ENCODE measurements at places on chromosomes 7 and 10.
A peak's percentile ranks its signal among the peaks of the same experiment; 100 is the strongest.

- DNase-seq = no peak
Observed at GRCh38 chr7:40276061-40276460, 141.3 kb downstream of the SUGCT start.

GRCh38 chr7:88092676-88092999, 127.2 kb downstream of the SRI start:
- no peak for DNase-seq

DNA sequence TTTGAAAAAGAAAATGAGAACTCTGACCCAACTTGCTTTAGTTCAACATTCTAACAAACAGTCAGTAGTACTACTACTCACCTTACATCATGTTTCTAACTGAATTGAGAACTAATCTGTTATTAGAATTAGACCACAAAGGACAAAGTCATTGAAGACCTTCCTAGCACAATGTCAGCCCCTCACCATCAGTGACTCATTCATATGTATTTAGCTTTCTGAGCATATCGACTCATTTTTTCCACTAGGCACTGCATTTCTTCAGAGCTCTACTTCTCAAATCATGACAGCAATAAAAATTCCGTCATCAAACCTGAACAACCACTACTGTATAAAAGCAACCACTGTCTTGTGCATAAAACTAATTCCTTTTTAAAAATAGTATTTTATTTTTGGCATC, 4.4 kb upstream of the LRRN3 start:
- no peak for DNase-seq

DNA sequence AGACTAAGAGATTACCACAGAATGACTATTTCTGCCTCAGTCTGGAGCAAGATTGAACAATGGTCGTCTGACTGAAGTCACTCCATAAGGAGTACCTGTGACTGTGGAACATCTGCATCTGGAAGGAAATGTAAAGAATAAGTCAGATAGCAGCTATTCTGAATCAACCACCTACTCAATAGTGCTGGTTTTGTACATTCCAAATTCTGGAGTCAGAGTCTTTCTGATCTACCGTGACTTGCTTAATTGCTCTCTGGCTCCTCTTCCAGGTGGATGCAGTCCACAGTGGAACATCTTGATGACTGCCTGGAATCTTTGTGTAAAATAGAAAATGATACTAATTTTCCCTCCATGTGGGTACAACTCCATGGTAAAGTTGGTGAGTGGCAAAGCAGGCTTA, 156.3 kb upstream of the SEMA3C start:
- peak; percentile 12 for DNase-seq

- no peak for DNase-seq
Observed at GRCh38 chr10:45075826-45076380, 75.2 kb downstream of the ZNF22 start.

DNA sequence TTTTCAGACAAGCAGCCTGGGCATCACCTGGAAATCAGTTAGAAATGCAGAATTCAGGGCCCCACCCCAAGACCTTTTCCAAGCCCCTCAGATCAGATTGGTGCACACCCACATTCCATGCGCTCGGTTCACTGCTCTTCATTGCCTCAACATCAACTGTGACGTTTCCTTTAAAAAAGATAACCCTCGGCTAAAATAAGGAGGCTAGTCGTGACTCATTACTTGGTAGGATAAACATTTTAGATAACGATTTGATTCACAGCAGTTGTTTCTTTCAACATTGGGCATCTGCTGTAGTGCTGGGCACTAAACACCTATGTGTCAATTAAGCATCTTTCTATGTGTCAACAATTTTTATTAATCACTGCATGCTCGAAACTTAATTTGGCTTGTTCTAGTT, 191.1 kb upstream of the LRGUK start:
- no peak for DNase-seq

GRCh38 chr7:135386776-135387175, 123.1 kb downstream of the CNOT4 start:
- no peak for DNase-seq

GRCh38 chr7:49692516-49692915, 80.9 kb upstream of the VWC2 start:
- DNase-seq = no peak

DNA sequence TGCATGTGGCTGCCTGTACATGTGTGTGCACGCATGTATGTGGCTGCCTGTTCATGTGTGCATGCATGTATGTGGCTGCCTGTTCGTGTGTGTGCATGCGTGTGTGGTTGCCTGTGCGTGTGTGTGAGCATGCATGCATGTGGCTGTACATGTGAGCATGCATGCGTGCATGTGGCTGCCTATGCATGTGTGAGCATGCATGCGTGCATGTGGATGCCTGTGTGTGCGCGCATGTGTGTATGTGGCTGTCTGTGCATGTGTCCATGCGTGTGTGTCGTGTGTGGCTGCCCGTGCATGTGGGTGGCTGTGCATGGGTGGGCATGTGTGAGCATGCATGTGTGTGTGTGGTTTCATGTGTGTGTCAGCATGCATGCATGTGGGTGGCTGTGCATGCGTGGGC, 218.3 kb downstream of the ELFN1 start:
- DNase-seq = no peak

DNA sequence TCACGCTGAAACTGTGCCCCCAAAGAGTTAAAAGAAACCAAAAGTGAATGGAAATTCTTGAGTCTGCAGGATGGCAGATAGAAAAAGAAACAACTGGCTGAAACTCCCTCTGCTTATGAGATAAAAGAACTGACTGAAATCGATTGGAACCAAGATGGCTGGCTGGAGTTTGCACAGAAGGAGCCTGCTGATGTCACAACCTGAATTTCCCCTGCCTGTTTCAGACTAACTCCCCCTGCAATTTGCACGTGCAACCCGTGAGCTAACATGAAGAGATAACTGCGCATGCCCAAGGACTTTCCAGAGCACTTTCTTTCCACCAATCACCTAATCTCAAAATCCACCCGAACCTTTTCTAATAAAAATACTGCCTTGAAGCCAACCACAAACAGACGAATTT, 435.5 kb downstream of the CALN1 start:
- no peak for DNase-seq

DNA sequence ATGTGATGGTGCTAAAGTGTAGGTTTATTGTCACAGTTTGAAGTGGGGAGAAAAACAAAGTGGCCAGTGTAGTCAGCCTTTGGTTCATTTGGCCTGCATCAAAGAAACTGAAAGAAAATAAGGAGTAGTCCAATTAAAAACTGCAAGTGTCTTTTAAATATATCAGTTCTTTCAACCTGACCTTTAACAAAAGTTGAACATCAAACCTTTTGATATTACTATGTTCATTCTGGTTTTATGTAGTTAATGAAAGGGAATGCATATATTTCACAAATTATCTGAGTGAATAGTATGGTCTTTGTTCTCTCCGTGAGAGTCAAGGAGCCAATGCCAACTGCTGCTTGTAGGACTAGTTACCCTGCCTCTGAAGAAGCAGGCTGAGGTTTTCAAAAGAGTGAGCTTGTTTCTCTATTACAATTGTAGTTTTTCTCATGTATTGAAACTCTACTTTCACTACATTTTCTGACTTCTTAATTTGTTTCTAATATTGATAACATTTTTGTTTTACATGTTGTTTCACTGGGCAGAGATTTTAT, 1160.8 kb upstream of the LRRTM3 start:
- no peak for DNase-seq

DNA sequence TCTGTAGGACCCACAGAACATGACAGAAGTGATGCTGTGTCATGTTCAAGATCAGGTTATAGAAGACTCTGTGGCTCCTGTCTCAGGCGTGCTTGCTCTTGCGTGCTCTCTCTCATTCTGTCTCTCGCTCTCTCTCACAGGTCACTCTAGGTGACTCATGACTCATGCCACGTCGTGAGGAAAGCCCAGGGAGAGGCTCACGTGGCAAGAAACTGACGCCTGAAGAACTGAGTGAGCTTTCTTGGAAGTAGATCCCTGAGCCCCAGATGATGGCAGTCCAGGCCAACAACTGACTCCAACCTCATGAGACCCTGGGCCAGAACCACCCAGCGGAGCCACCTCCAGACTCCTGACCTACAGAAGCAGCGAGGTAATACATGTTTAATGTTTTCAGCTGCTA, 103.3 kb downstream of the DNMBP start:
- DNase-seq = no peak

GRCh38 chr10:104144931-104145330, 23.0 kb downstream of the SFR1 start:
- no peak for DNase-seq

- no peak for DNase-seq
Observed at GRCh38 chr7:101299511-101300464, 21.8 kb downstream of the IFT22 start.

DNA sequence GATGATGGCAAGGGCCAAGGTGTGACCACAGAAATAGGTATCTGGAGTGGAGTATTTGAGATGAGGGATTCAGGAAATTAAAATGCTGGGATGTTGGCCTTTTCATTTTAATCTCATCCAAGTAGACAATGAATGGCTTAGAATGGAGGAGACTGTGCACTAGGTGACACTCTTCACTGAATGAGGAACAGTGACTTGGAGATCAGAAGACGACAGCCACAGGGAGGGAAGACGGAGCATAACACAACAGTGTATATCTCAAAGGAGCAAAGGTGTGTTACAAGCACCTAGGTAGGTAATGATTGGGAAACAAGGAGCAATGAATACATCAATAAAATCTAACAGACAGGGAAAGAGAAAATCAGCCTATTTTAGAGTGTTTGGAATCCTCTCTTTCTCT, 4.1 kb upstream of the TAX1BP1 start:
- no peak for DNase-seq

GRCh38 chr10:46516660-46517416, 39.6 kb downstream of the GPRIN2 start:
- peak; percentile 77 for DNase-seq

DNA sequence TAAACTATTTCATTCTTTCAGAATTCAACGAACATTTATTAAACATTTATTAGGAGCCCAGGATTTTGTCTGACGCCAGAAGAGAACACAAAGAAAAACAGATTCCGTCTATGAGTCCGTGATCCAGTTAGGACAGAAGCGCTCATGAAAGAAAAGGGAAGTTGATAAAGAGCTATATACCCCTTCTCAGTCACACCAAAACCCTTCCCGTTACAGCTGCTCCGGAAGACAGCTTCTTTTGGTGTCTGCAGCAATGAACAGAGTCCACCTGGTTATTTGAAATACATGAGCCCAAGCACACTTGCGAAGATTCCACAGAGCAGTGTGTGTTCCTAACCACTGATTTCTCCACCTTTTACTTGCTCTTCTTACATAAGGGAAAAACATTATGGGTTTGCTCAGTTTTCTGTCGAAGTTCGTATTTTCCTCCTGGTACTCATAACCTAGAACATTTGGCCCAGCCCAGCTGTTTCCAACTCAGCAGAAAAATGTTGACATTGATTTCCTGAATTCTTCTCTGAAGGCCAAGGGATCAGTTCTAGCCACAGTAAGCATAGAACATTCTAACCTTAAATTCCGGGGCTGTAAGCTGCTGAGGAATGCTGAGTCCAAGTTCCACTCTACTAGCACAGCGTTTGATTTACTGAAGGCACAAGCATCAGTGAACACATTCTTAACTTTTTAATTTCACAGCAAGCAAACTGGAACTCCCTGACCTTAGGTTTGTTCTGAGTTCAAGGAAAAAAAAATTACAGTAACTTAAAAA, 206.5 kb downstream of the SORCS1 start:
- no peak for DNase-seq

- no peak for DNase-seq
Observed at GRCh38 chr10:70320751-70321150, 36.9 kb upstream of the NPFFR1 start.

DNA sequence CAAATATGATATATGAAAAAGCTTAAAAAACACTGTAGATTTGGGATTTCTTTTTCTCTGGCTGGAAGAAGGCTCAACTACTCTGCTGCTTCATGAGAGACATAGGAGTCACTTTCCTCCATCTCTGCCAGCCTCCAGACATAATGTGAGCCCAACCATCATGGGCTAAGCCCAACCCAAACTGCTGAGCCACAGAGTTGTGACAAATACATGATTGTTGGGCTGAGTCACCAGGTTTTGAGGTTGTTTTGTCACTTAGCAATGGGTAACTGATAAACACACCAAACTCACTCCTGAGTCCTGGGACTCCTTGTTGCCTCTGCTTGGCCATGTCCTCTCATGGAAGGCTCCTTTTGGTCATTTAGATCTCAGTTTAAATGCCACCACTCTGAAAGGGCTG, 381.8 kb upstream of the FZD8 start:
- DNase-seq = peak; percentile 49

GRCh38 chr10:101938305-101939007, 94.9 kb upstream of the KCNIP2 start:
- DNase-seq = peak; percentile 70

DNA sequence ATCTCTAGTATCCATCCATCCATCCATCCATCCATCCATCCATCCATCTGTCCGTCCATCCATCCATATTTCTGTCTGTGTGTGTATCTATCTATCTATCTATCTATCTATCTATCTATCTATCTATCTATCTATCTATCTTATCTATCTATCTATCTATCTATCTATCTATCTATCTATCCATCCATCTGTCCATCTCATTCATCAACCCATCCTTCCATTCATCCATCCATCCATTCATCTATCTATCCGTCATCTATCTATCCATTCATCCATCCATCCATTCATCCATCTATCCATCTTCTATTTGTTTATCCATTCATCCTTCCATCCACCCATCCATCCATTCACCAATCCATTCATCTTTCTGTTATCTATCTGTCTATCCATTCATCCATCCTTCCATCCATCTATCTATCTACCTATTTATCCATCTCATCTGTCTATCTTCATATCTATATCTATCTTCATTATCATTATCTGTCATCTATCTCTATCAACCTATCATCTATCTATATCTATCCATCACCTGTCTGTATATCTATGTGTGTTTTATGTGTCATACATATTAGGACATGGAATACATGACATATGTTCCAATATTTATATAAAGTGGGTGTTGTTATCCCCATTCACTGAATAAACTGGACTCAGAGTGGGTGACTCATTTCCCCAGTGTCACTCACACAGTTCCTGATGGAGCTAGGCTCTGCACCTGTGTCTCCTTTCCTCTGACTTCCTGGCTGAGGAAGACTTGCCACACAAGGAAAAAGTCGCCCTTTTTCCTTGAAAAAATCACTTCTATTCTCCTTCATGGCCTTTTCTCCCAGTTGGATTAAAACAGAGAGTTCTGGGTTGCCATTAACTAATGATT, 200.1 kb downstream of the CCDC3 start:
- no peak for DNase-seq

GRCh38 chr10:133278577-133279265, 2.1 kb upstream of the ADAM8 start:
- no peak for DNase-seq

- no peak for DNase-seq
Observed at GRCh38 chr7:28169230-28169629, 11.4 kb downstream of the JAZF1 start.

DNA sequence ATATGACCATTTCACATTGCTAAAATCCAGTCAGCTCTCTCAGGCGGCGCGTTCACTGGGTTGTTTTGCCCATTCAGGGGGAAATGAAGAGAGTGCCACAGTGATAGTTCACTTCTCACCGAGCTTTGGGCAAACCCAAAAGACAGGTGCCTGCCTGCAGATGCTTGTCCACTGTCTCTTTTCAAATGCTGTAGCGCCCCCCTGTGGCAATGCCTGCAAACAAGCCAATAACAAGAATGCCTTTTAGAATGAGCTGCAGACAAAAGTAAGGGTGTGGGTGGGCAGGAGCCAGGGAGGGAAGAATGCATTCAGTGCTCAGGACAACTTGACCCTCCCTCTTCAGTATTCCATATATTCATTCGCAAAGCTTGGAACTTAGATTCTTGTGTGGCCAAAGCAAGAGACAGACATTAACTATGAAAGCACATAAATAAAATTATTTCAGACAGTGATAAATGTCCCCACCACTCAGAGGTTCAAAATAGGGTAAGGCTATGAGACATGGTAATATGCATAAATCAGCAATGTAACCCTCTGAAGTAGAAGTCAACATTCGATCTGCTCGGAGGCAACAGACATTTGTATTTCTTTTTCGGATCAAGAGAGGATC, 86.9 kb downstream of the JAZF1 start:
- no peak for DNase-seq
